ENCODE measurements at places on chromosomes 4 and X.

DNA sequence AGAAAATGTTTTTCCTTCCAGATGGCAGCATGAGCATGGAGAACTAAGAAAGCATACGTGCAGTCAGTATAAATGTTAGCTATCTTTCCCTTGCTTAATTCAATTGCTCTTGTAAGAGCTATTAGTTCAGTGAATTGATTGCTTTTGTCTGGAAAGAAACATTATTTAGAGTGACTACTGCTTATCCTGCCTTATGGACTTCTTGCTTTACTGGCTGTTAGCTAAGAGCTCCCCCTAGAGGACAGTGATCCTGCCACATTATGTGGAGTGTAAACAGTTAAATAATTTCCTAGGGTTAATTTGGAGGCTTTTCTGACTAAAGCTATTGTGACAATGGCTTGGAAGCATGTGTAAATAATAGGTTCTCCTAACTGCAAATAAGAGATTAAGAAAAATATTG, 1402.4 kb downstream of the FAM133A start:
- no peak for DNase-seq

- DNase-seq, result no peak
Observed at GRCh38 chr4:144594471-144594986, 51.4 kb upstream of the HHIP start.

- DNase-seq, result no peak
Observed at GRCh38 chrX:44392767-44393166, 49.3 kb upstream of the EFHC2 start.

GRCh38 chr4:161540265-161540664, 623.5 kb downstream of the FSTL5 start:
- DNase-seq, result no peak

DNA sequence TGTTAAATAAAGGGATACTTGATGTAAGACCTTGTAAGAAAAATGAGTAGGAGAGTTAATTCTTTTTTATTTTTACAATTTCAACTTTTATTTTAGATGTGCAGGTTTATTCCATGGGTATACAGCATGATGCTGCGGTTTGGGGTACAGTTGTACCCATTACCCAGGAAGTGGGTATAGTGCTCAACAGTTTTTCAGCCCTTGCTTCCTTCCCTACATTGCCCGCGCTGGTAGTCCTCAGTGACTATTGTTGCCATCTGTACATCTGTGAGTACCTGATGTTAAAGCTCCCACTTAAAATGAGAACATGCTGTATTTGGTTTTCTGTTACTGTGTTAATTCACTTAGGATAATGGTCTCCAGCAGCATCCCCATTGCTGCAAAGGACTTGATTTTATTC, 9.7 kb downstream of the CLCN3 start:
- no peak for DNase-seq

- DNase-seq, result no peak
Observed at GRCh38 chr4:168610911-168611530, 114.2 kb downstream of the PALLD start.

GRCh38 chr4:178745203-178745602, 1303.0 kb upstream of the AGA start:
- no peak for DNase-seq

DNA sequence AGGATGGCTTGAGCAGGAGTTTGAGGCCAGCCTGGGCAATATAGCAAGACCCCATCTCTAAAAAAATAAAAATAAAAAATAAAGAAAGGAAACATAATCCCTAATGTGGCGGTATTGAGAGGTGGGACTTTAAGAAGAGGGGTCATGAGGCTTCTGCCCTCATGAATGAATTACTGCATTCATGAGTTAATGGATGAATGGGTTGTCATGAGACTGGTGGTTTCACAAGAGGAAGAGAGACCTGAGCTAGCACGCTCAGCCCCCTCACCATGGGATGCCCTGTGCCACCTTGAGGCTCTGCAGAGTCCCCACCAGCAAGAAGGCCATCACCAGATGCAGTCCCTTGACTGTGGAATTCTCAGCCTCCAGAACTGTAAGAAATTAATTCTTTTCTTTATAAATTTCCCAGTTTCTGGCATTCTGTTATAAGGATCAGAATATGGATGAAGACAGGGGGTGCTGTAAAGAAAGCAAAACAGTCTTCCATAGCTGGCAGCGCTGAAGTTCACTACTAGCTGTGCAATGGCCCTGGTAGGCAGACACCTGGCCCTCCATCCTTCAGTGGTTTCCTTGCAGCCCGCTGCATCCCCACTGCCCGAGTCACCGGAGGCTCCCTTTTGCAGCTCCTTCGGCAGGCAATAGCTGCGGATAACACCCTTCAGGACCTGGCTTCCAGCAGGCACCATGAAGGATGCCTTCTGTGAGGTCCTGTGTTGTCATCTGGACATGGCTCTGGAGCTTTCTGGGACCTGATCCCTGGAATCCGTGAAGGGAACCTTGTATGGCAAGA, 44.8 kb upstream of the NSG1 start:
- no peak for DNase-seq

DNA sequence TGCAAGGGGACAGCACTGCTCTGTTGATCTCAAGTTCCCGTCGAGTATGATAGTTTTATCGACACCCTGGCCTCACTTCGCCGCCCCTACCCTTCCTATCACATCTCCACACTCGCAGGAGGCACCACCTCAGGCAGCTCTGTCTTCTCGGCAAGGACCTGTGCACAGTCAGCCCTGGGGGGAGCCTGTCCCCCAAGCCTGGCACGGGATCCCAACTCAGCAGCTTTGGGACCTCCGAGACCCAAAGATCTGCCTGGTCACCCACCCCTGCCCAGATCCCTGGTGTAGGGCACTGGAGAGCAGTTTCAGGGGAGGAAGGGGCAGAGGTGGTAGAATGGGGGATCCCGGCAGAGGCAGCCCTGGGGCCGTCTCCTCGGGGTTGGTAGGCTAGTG, 18.0 kb upstream of the UBA1 start:
- no peak for DNase-seq

DNA sequence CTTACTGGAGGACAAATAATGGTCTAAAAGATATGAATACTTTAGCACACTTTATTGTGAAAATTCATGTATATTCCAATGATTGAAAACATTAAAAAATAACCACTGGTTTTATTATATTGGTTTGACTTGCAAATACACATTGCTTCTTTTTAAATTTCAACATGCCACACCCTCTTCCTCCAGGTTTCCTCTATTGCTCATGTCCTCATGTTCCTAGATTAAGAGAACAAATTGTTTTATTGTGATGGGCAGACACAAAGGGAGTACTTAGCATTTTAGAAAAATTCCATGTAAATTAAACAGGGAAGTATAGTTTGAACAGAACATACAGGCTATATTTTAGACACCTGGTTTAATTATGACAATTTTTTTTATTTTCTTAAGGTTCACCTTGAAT, 230.6 kb upstream of the GPRIN3 start:
- no peak for DNase-seq

DNA sequence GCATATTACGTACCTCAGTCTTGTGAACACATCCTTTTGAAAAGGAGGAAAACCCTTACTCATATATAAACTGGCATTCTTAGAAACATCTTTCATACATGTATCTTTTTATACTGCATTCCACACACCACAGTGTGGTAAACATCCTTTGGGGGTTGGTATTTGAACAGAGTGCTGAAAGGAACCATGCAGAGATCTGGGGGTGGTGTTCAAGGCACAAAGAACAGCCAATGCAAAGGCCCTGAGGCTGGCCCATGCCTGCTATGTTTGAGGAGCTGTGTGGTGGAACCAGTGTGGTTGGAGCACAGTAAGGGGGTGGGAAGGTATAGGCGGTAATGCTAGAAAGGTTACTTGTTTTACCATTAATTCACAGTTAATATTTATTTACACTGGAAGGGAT, 2.0 kb downstream of the ELK1 start:
- DNase-seq, result no peak

- no peak for DNase-seq
Observed at GRCh38 chrX:84340968-84341367, 153.0 kb upstream of the RPS6KA6 start.

DNA sequence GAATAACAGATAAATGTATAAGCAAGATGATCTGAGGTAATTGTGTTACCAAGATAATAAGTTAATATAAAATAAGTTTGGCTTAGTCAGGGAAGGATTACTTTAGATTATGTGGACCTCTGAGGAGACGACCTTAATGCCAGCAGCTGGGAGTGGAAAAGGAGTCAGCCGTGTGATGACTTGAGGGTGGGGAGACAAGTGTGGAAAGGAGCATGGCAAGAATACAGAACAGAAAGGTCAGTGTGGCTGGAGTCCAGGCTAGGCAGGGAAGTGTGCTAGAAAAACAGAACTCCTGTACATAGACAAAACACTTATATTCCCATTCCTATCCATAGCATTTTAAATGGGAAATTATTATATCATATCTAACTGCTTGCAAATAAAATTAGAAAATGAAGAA, 138.8 kb downstream of the PDLIM5 start:
- DNase-seq, result no peak

- DNase-seq, result peak; percentile 16
Observed at GRCh38 chr4:105474099-105474518, 247 bp upstream of the PPA2 start.

GRCh38 chr4:145719752-145720624, 40.0 kb downstream of the C4orf51 start:
- no peak for DNase-seq

GRCh38 chr4:18803781-18804180, 782.2 kb upstream of the LCORL start:
- DNase-seq, result no peak

GRCh38 chr4:125254106-125254505, 60.6 kb upstream of the FAT4 start:
- DNase-seq, result no peak

DNA sequence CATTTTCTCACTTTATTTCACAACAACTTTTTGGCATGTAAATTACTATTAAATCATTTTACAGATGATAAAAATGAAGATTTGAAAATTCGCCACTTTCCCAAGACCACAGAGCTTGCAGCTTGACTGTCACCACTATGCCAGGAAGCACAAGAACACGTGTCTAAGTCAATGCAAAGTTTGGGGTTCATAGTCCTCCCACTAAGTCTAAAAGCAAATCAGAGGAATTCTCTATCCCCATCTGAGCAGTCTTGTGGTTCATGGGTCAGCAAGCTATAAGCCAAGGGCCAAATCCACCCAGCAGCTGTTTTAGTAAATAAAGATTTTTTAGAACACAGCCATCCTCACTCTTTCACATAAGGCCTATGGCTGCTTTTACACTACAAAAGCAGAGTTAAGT, 833.3 kb upstream of the INTU start:
- no peak for DNase-seq

GRCh38 chrX:140034916-140035315, 69.6 kb upstream of the CXorf66 start:
- no peak for DNase-seq

DNA sequence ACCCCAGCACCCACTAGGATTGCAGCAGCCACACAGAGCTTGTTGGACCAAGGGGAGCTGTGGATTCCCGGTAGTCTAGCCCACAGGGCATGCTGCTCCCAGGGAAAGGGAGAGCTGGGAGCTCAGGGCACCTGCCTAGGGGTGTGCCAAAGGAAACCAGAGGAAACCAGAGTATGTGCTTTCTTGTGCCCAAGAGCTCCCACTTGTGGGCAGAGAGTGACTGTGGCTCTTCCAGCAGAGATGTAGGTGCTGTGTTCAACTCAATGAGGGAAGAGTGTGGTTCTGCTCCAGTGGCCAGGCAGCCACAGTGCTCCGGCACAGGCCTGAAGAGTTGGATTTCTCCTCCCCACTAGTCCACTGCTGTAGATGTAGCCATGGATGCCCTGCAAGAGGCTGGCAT, 1050.0 kb upstream of the INTU start:
- DNase-seq, result no peak

DNA sequence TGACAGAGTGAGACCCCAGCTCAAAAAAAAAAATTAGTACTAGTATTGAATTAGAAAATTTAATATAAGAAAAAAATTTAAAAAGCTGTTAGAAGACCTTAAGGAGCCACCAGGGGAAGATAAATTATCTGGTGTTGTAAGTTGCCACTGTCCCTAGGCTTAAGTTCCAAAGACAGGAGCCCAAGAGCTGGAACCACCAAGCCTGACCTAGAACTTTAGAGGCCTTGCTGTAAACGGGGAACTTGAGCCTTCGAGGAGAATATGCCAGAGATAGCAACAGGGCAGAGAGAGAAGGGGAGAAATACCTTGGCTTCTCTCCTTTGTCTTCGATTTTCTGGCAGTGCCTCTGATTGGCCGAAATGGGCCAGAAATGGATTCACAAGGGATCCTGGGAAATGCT, 8.9 kb downstream of the USP53 start:
- DNase-seq, result no peak

- no peak for DNase-seq
Observed at GRCh38 chr4:27779827-27780226, 919.2 kb downstream of the STIM2 start.

- DNase-seq, result no peak
Observed at GRCh38 chr4:15649914-15650545, 5.1 kb downstream of the FBXL5 start.

- DNase-seq, result no peak
Observed at GRCh38 chr4:121819216-121819965, 4.3 kb downstream of the CCNA2 start.

DNA sequence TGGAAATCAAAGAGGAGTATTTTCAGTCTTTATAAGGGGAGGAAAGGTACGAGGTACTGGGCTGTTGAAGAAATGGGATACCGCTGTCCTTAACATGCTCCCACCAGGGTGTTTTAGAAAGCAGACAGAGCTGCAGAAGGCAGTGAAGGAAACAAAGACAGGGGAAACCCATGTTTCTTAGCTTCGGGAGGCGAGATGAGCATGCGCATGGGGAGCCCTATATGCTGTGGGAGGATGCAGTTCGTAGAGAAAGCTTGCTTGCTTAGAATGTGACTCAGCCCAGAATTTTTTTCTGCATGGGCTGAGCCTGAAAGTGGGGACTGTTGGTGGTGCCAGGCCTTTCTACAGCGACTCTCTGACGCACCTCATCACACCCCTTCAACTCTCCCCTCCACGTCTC, 28.8 kb upstream of the SCOC start:
- no peak for DNase-seq

DNA sequence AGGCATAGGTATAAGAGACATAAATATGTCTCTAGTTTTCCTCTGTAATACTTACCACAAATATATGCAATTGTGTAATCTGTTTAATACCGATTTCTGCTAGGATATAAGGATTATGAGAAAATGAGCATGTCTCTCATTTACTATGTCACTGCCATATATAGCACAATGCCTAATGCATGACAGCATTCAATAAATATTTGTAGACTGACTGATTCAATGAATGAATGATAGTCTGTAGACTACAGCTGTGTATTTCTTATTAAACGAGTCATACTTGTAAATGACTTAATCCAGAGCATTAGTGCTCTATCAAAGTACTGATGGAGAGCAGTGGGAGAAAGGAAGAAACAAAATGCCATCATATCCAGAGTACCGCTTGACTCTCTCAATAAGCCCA, 175.6 kb downstream of the PPP3CA start:
- DNase-seq, result no peak

Data from hypothalamus (tissue), 51 donors.